Activated CD4-positive, alpha-beta memory T cell treated with anti-CD3 and anti-CD28 coated beads for 36 hours (primary cell): ENCODE measurements at places on chromosomes 3 and 15. TPM values are rescaled to one million over a fixed set of nuclear protein-coding genes. Genes with fewer than 3 reads are reported as not detected.
A peak's percentile ranks its signal among the peaks of the same experiment; 100 is the strongest.

LMOD3 gene
- total RNA-seq, result not detected

DNA sequence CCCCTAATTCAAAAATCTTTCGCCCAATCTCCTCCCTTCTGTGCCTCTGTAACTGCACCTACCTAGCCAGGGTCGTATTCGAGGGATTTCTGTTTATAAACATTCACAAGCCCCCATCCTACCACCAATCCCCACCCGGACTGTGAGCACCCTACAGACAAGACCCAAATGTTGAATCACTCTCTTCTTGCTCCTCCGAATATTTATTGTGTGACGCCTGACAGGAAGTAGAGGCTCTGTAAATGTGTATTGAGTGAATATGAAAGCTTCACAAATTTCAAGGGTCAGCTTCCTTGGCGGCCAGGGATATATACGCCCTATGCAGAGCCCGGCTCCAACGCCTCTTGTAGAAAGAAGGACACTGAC lies 1.6 kb downstream of the BDH1 start:
- H3K36me3 ChIP-seq, result peaks cover 13% of the 10 kb centered on the region
- peak overlapping the region; percentile 89 for H3K4me3 ChIP-seq
- H3K27me3 ChIP-seq, result no peaks in the 10 kb centered on the region
- peaks cover 12% of the 10 kb centered on the region for H3K4me1 ChIP-seq
- DNase-seq, result peak; percentile 10

SNRPN gene
- total RNA-seq, result 58.9 TPM

RFX7 gene
- total RNA-seq, result 20.5 TPM

UBA3 gene
- total RNA-seq, result 79.0 TPM

GRCh38 chr15:40363611-40364010 lies 5.6 kb downstream of the DISP2 start:
- H3K4me3 ChIP-seq, result no peak overlapping the region
- H3K27me3 ChIP-seq, result no peaks in the 10 kb centered on the region
- peaks cover 20% of the 10 kb centered on the region for H3K4me1 ChIP-seq
- DNase-seq, result no peak
- H3K27ac ChIP-seq, result no peak overlapping the region

DNA sequence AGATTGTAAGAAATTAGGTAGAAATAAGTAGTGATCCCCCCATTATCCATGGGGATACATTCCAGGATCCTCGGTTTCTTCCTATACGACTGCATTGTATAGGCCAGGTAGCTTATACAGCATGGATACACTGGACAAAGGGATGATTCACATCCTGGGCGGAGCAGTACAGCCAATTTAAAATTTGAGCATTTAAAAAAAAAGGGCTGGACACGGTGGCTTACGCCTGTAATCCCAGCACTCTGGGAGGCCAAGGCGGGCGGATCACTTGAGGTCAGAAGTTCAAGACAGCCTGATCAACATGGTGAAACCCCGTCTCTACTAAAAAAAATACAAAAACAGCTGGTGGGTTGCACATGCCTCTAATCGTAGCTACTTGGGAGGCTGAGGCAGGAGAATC lies 976 bp upstream of the ARGFX start:
- H3K36me3 ChIP-seq, result no peaks in the 10 kb centered on the region
- H3K27me3 ChIP-seq, result peaks cover 3% of the 10 kb centered on the region
- no peak for DNase-seq

DNA sequence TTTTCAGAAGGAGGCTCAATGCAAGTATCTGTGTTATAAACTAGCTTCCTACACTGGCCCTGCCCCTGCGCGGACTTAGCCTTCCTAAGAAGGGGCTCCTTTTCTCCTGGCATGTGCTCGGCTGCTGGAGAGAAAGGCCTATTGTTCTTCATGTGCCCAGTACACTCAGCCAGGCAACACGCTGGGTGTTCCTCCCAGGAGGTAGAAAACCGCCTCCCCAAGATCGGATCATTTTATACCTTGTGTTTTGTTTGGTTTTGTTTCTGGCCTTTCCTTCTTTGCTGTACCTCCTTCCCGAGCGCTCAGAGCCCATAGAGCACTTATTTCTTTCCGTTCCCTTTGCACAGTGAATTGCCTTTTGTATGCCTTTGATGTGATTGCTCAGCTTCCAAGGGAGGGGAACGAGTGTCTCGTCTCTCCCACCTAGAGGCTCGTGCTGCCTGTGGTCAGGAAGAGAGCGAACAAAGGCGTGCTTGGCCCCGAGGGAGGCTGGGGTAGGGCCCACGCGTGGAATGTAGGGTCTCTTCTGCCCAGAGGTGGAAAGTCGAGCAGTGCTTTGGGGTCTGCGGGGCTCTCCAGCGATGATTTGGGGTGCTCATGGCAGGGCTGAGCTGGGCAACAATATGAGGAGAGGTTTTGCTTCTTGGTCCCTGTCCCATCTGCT lies 30.0 kb downstream of the CCNL1 start:
- no peaks in the 10 kb centered on the region for H3K36me3 ChIP-seq
- no peaks in the 10 kb centered on the region for H3K27me3 ChIP-seq
- DNase-seq, result peak; percentile 42
- peaks cover 70% of the 10 kb centered on the region for H3K4me1 ChIP-seq

DNA sequence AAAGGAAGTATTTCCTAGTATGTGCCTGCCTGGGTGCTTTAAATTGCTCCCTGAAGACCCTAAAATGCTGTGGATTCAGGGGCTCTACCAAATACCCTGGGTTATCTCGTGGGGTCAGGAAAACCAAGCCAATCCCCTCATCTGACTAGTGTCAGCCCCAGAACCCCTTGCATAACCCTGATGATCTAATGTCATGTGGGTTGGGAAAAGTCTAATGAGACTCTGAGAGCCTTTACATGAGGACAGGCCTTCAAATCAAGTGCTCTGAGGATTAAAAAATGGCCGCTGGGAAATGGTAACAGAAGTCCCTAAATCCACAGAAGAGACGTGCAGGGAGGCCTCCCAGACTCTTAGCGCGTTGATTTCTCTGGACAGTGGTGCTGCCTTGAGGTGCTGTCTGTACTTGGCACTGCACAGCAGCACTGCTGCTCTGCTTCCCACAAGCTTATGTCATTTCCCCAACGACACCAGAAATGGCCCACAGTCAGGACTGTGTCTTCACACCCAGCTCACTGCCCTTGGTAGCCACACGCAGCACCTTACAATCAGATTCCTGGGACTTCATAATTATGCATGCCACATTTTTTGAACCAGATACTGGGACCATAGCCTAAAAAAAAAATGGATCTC lies 16.6 kb downstream of the EIF4E3 start:
- H3K27ac ChIP-seq, result no peak overlapping the region
- DNase-seq, result no peak
- no peak overlapping the region for H3K4me3 ChIP-seq
- no peaks in the 10 kb centered on the region for H3K27me3 ChIP-seq
- peaks cover 75% of the 10 kb centered on the region for H3K4me1 ChIP-seq

DNA sequence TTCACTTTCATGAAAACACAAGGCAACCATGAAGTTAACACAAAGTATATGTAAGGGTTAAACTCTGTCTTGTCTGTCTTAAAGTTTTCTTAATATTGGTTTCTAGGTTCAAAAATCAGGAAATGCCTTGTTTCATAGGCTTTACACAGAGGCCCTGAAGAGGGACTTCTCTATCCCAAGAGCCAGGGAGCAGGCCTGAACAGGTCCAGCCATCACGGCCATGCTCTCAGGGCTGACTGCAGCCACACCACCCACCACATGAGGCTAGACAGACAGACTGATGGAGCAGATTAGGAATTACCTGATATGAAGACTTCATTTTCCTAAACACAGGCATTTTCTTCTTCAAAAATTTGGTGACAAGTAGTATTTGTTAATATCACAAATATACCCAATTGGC lies 502.9 kb downstream of the GABRG3 start:
- H3K4me3 ChIP-seq, result no peak overlapping the region
- H3K27ac ChIP-seq, result no peak overlapping the region
- H3K4me1 ChIP-seq, result no peaks in the 10 kb centered on the region
- no peaks in the 10 kb centered on the region for H3K27me3 ChIP-seq
- no peaks in the 10 kb centered on the region for H3K36me3 ChIP-seq

GRCh38 chr3:120908795-120909601 lies 993 bp downstream of the STXBP5L start:
- H3K27me3 ChIP-seq, result peaks cover 46% of the 10 kb centered on the region
- peaks cover 3% of the 10 kb centered on the region for H3K36me3 ChIP-seq
- no peak for DNase-seq
- no peak overlapping the region for H3K4me3 ChIP-seq

GRK7 gene
- not detected for total RNA-seq

DNA sequence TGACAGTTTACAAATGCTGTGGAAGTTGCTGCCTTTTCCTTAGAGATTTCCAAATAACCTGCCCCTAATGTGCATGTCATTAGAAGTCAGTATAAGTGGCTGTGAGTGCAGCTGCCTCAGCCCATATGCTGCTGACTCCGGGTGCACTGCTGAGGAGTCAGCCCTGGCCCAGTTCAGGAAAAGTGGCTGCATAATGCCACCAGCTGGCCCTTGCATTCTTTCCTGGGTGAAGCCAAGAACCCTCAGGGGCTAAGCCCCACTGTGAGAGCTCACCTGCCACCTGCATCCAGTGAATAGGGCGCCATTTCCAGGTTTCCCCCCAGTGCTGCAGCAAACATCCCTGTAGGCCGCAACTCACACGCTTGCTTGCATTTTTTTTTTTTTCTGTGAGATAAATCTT lies 139.9 kb downstream of the TJP1 start:
- no peak overlapping the region for H3K27ac ChIP-seq
- H3K36me3 ChIP-seq, result no peaks in the 10 kb centered on the region
- no peak for DNase-seq
- H3K4me1 ChIP-seq, result no peaks in the 10 kb centered on the region

GRCh38 chr15:38587214-38587613 lies 22.6 kb upstream of the RASGRP1 start:
- H3K27ac ChIP-seq, result peak overlapping the region; percentile 59
- peaks cover 5% of the 10 kb centered on the region for H3K36me3 ChIP-seq
- no peak overlapping the region for H3K4me3 ChIP-seq
- DNase-seq, result no peak
- H3K4me1 ChIP-seq, result peaks cover 33% of the 10 kb centered on the region
- H3K27me3 ChIP-seq, result no peaks in the 10 kb centered on the region

LARP6 gene
- 0.17 TPM for total RNA-seq

TMCO5A gene
- total RNA-seq, result not detected

NRG4 gene
- total RNA-seq, result not detected

GRCh38 chr3:134697830-134698689 lies 47.2 kb upstream of the KY start:
- H3K4me1 ChIP-seq, result no peaks in the 10 kb centered on the region
- no peak overlapping the region for H3K4me3 ChIP-seq
- H3K27ac ChIP-seq, result no peak overlapping the region
- peaks cover 5% of the 10 kb centered on the region for H3K27me3 ChIP-seq

DNA sequence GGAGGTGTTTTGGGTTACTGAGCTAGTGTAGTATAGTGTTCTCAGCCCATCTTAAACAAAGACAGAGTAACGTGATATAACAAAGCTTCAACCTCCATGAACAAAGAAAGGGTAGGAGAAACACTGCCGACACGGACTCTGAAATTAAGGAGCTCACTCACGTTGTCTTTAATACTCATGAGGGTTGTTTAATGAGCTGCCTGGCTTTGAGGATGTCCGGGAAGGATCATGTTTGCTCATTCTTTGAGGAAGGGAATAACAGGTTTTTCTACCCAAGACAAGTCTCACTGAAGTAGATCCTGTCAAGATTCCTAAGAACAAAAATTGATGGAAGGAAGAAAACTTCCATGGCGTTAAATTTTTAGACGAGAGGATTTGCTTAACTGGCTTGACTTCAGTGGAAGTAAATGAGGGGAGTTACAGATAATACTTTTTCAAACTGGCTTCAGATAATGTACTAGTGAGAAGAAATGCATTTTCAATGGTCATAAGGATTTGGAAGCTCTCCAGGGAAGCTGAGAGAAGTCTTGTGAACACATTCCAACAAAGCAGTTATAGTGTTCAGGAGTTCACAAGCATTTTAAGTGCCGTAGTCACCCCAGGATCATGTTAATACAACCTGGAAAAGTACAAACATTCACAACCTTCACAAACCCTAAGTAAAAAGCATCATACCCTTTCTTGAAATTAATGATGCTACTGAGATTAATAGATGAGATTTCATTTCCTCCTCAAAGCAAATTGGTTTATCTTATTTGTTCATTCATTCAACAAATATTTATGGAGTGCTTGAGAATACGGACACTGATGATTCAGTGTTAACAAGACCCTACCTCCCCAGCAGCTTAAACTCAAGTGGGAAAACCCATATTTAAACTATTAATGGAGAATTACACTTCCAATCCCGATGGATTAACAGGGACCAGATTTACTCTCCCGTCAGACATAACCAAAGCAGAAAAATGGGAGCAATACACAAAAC lies 101.5 kb downstream of the SHQ1 start:
- H3K4me3 ChIP-seq, result no peak overlapping the region
- no peak for DNase-seq
- no peak overlapping the region for H3K27ac ChIP-seq
- H3K27me3 ChIP-seq, result no peaks in the 10 kb centered on the region
- no peaks in the 10 kb centered on the region for H3K4me1 ChIP-seq

GRCh38 chr3:8759038-8759707 lies 10.2 kb downstream of the OXTR start:
- no peaks in the 10 kb centered on the region for H3K27me3 ChIP-seq
- H3K4me1 ChIP-seq, result no peaks in the 10 kb centered on the region
- DNase-seq, result no peak
- H3K36me3 ChIP-seq, result no peaks in the 10 kb centered on the region

RETNLB gene
- total RNA-seq, result not detected

DNA sequence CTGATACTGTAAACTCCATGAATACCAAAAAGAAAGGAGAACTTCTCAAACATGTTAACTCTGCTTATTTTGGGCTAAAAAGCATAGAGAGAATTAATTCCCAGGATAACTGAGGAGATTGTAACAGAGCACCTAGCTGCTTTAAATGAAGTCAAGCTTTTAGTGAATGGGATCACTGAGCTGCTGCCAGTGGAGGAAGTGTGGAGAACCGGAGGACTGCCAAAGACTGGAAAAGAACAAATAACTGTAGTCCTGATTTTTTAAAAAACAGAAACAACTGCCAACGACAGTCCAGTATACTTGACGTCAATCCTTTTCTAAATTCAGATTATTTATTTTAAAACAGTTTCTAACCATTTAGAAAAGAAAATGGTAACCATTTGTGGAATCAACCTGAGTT lies 3.3 kb downstream of the C3orf70 start:
- H3K4me1 ChIP-seq, result peaks cover 6% of the 10 kb centered on the region
- no peak overlapping the region for H3K27ac ChIP-seq
- DNase-seq, result no peak
- no peak overlapping the region for H3K4me3 ChIP-seq
- H3K36me3 ChIP-seq, result no peaks in the 10 kb centered on the region

DNA sequence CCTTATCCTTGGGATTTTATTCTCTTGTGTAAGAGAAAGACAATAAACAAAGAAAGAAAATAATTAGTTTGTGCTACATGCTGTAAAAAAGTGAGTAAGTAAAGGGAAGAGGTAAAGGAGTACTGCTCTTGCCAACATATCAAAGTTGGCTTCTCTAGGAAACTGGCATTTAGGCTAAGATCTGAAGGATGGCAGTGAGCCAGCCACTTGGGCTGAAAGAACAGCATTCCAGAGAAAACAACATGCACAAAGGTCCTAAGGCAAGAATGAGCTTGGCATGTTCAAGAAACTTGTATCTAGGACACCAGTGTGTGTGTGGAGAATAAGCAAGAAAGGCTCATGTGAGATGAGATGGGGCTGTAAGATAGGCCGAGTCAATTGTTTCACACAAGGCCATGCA lies 245.5 kb upstream of the MANF start:
- peaks cover 9% of the 10 kb centered on the region for H3K4me1 ChIP-seq
- H3K27me3 ChIP-seq, result no peaks in the 10 kb centered on the region
- no peaks in the 10 kb centered on the region for H3K36me3 ChIP-seq
- H3K27ac ChIP-seq, result no peak overlapping the region
- H3K4me3 ChIP-seq, result no peak overlapping the region
